ENCODE measurements at places on chromosomes 16 and 17. TPM values are rescaled to one million over a fixed set of nuclear protein-coding genes. Genes with fewer than 3 reads are reported as not detected.

DNA sequence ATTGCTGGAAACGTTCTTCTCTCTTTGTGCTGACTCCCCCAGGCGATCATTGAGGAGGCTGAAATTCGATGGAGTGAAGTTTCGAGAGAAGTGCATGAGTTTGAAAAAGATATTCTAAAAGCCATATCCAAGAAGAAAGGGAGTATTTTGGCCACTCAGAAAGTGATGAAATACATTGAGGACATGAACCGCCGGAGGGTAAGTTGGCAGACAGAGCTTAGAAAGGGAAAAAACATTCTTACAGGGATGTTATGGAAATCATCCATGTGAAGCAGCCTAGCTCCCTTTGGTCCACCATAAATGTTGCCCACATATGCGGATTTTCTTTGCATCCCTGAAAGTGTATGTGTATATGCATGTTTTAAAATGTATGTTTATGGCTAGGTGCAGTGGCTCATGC, 36.5 kb downstream of the PRSS54 start:
- DNase-seq, result no peak

DNA sequence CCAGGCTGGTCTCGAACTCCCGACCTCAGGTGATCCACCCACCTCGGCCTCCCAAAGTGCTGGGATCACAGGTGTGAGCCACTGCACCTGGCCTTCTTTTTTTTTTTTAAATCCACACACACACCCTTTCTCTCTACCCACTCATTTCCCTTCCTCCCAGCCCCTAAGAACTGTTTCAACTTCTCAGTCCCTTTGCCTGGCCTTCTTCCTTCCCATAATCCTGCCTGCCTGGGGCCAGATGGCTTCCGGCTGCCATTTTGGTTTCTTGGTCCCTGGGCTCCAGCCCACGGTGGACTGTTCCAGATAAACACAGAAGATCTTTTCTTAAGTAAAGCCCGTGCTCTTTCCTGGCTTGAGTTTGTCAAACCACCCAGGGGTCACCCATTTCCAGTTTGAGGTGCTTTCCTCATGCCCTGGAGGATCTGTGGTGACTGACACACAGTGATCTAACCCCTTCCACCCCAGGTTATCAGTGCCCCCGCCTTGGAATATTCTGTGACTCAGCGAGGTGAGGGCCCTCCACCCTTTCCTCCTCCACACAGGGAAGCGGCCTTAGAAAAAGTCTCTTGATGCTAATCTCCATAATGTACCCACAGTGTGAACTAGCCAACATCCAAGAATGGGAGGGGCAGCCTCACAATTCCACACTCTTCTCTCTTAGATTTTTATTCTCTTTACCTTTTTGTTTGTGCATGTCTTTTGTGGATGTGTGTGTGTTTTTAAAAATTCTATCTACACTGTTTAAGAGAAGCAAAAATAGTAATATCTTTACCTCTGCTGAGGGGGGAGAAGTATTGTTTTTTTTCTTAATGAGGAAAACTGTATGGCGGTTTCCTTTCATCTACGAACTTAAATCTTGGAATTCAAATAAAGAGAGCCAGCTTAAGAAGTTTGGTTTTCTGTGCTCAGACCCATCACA, 60.0 kb downstream of the CRISPLD2 start:
- DNase-seq, result peak; percentile 70

DNA sequence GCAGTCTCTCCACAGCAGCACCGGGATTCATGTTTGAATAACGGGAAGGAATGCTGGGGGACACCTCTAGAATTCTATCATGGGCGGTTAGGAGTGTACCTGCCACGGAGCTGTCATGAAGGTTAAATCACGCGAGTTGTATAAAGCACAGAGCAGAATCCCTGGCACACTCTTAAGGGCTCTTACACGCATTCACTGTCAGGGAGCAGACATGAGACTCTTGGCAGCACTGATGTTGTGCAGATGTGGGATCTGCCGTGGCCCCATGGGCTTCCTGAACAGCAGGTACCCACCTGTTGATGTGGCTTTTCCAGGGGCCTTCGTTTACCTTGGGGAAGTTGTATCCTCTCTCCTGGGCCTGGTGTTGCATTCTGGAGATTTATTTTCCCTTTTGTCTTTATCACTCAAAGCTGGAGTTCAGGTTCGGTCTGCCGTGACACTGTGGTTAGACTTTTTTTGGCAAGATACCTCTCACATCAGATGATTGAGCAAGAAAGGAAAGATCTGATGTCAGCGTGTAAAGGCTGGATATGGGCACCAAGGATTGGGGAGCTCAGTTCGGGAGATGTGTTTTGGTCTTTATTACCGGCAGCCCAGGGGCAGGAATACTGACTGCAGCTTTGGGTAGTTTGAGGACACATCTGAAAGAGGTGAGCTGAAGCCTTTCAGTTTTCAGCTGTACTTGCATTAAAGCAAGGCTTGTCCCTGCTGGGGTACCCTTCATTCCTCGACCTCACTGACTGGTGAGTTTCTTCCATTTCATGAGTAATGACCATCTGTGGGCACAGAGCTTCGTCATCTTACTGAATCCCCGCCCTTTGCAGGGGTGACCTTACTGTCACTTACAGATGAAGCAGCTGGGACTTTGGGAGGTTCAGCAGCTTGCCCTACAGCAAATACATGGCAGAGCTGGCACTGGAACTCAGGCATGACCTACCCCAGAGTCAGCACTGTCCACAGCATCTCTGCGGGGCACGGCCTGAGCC, 19.3 kb downstream of the KNOP1 start:
- no peak for DNase-seq

GRCh38 chr17:51709694-51710633, 448.6 kb downstream of the CA10 start:
- no peak for DNase-seq

- DNase-seq, result no peak
Measured at GRCh38 chr17:36933512-36934143, 3.6 kb upstream of the LHX1 start.

GRCh38 chr16:14364386-14365199, 265.5 kb downstream of the PARN start:
- peak; percentile 35 for DNase-seq

DNA sequence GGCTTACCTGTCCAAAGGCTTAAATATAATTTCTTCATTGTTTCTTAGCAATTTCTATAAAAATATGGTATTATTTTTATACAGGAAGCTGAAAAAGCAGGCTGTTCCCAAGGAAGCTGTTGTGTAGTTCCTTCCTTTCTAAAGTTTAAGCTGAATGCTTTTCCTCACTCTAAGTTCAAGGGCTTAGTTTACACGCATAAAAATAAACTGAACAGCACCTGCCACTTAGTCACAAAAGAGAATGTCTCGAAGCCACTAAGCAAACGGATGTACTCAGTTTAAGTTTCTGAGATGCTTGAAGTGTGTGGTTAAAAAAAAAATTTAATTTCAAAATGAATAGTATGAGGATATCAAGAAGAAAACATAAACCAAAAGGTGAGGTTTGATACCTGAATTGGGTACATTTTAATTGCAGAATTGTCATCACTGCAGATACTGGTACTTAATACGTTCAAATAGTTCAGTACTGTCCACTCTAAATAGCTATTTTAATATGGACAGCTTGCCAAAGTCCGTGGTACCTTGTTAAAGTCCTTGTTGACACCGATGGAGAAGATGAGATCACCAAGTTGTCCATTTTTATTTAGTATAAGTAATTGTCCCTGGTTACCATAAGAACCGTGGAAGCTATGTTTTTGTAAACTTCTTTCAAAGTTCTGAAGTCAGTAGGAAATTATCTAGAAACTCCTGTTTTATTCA, 38.1 kb downstream of the MRTFB start:
- no peak for DNase-seq

DNA sequence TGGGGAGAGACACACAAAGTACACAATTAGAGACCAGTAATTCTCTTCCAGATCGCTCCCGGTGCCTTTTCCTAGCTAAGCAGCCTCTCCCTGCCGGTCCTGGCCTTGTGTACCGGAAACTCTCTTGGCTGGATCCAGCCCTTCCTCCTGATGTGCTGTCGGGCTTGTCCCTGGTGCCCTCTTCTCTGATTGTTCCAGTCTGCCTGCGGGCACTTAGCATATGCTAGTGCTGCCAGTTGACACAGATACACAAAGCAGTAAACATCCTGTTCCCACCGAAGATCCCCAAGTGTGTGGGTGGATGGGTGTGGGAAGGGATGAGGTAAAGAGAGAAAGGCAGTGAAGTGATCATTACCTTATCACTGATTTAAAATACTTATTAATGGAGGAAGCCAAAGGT, 9.7 kb downstream of the HS3ST3B1 start:
- DNase-seq, result no peak

DNA sequence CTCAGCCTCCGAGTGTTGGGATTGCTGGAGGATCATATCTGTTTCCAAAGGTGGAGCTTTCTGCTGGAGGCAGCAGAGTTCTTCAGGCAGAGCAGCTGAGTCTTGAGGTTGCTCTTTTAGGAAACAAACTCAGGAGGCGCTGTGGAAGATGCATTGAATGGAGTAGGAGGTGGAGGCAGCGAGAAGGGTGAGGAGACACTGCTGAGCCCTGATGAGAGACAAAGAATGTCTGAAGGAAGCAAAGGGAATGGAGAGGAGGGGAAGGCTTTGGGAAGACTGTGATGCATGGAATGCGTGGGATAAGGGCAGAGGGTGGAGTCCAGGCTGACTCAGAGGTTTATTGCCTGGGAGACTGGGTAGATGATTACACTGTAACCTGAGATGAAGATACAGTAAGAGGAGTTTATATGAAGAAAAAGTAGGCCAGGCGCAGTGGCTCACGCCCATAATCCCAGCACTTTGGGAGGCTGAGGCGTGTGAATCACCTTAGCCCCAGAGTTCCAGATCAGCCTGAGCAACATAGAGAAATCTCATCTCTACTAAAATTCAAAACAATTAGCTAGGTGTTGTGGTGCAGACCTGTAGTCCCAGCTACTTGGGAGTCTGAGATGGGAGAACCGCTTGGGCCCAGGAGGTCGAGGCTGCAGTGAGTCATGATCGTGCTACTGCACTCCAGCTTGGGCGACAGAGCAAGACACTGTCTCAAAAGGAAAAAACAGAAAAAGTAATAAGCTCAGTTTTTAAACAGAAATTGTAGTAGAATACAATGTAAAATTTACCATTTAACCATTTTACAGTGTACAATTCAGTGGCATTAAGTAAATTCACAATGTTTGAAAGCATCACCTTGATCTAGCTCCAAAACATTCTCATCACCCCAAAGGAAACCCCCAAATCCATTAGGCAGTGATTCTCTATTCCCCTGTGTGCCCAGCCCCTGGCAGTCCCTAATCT, 17.8 kb upstream of the TMEM219 start:
- DNase-seq, result peak; percentile 93

DNA sequence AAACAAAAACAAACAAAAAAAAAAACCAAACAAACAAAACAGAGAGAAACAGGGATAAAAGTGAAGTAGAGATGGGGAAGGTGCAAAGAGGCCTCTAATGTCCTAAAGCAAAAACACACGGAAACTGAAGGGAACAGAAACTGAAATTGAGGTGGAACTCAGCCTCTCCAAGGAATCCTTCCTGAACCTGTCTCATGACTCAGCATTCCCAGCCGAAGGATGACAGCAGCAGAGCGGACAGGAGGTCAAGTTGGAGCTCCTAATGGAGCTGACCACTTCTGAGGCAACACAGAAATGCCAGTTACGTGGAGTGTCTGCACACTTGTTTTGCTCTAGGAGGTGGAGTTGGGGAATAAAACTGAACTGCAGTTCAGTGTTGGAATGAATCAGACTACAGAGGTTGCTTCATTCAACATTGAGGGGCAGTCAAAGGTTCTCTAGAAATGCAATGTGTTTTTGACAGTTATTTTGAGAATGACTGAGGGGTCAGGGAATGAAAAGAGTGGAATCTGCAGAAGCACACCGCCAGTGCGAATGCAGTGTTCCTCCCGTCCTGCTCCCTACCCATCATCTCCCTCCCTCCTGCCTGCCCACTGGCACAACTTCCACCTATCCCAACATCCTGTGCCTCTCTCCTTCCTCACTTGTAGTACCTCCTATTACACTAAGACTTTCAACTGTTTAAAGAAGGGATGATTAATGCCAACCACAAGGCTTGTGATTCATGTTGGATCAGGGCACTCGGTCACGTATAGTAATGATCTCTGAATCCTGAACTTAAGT, 6.3 kb downstream of the UBE2O start:
- peak; percentile 42 for DNase-seq

GRCh38 chr16:88473666-88474534, 20.8 kb downstream of the ZFPM1 start:
- peak; percentile 89 for DNase-seq

DNA sequence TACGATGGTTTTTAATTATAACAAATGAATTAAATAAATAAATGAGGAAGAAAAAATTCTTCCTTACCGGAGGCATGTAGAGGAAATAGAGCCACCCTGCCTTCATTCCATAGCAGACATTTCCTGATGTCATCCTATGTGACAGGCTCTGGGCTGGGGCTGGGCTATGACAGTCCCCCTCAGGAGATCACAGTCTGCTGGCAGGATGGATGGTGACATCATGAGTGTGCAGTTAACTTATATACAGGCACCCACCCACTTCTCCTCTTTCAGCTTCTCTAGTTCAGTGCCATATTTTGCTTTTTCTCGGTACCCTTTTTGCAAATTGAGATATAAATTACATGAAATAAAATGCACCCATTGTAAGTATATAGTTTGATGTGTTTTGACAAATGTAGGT, 6.4 kb upstream of the CMTM3 start:
- no peak for DNase-seq

GRCh38 chr16:30924913-30925631, 1.7 kb downstream of the FBXL19 start:
- DNase-seq, result no peak

The C16orf78 gene
- total RNA-seq, result not detected

The TMEM88 gene
- total RNA-seq, result not detected

The PRAC1 gene
- total RNA-seq, result not detected

The PTX4 gene
- total RNA-seq, result not detected

The PRSS22 gene
- total RNA-seq, result 33.2 TPM

The ZNF594 gene
- total RNA-seq, result 5.8 TPM
